ENCODE measurements at places on chromosomes 5 and 9.

DNA sequence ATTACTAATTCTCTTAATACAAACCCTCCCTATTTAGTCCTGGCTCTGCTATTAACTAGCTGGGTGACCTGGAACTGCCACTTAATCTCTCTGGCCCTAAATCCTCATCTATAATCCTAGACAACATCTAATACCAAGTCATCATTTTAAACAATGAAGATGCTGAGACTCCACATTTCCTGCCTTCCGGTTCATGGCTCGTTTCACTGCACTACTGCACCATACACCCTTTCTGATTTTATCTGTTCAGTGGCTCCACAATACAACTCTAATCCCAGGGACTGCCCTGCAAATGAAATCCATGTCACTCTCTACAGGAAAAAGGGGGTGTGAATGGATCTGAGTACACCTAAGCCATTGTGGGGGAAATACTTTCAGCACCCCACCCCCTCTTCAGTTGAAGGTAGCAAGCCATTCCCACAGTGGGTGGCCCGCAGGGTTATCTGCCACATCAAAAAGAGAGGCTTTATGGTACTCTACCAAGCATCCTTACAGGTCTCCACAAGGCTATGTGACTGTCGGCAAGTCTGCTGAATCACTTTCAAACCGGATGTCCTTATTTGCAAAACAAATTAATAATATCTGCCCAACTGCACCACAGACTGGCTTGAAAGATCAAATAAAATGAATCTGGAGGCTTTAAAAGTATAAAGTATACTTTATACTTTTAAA is 89.5 kb downstream of the EPB41L4A start:
- no peak for DNase-seq

DNA sequence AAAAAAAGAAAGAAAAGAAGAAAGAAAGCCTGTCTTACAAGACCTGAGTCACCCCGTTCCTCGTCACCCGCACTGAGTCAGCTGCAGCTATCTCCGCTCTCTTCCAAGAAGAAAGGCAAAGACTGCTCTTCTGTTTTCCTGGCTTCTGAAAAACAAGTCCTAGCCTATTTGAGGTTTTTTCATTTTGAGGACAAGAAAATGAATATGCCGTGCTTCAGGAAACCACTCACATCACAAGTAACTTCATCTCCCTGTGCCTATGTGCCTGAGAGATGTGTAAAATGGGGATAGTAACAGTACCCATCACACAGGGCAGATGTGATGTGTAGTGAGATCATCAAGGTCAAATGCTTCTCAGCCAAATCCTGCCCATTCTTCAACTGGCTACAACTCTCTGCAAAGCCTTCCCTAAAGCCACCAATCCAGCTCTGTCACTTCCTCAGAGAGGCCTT is 78.4 kb downstream of the GLDC start:
- no peak for DNase-seq

DNA sequence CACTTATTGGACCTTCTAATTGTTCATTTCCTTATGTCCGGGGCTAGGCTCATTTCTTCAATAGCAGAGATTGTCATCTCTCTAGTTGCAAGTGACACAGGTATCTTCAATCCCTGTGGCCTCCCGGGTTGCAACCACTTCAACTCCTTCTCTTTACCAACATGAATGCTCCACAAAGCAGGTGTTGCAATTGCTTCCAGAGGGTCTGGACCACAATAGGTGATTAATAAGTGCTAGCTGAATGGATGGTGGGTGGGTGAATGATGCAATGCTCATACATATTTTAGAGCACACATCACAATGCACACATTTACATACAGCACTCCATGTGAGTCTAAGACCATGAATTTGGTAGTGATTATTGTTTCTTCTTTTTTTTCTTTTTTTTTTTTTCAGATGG is 2.6 kb downstream of the CEMIP2 start:
- DNase-seq = no peak

GRCh38 chr9:116800074-116800473 is 113.0 kb downstream of the TRIM32 start:
- no peak for DNase-seq

DNA sequence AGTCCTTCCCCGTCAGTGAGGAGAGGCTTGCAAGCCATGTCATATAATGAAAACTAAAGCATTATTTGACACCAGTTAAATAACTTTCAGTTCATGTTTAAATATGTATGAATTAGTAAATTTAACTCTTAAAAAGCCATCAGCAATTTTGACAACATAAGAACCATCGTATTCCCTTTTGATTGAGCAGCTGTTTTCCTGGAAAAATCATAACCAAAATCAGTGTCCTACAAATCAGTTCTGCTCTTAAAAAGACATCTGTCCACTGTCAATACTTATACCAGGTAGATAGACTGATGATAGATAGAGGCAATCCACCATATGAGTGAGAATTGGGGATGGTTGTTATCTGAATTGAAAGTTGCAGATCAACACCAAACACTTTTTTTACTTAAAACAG is 2.3 kb downstream of the DIRAS2 start:
- no peak for DNase-seq

DNA sequence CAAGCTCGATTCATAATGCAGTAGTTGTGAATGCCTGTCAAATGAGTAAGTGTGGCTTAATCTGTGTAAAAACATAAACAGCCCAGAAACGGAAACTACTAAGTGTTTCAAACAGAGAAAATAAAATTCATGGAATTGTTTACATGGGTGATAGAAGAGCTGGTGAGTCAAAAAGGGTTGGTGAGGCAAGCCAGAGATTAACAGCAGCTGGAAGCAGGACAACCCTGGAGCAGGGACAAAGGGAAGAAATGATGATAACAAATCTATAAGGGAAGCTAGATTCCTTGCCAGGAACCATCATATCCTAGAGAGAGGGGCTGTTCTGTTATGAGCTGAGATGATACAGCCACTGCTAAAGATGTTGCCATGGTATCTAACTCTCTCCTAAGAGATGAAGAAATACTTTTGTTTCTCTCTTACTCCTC is 18.0 kb upstream of the PRR16 start:
- no peak for DNase-seq

DNA sequence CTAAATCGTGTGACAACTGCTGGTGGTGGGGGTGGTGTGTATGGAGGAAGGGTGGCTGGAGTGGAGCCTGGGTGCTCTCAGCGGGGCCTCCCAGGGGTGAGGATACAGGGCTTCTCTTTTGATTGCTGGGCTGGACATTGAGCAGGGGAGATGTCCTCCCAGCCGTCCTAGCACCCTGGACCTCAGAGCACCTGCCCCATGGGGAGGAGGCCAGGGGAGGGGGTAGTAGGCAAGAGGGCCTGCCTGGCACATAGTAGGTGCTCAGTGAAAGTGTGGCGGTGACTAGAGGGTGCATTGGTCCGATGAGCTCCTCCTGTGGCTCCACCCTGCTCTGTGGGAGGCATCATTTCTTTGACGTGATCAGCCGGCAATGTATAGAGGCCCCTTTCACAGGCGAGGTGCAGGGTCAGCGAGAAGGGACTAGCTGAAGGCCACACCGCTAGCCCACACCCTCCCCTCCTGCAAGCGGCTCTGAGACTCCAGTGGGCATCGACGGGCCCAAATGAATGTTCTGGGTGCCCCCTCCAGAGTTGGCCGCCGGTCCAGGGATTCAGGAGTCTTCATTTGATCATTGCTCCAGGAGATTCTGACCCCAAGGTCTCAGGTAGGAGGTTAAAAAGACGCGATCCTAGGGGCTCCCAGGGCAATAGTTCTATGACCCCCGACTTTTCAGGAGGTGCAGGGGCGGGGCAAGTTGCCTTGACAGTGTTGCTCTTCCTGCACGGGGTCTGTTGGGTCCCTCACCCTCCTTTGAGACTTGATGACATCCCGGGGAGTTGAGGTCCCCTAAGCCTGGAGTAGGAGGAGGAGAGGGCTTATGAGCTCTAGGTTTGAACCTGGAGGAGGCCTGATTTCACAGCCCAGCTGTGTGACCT is 255.5 kb downstream of the PBX3 start:
- DNase-seq = no peak

- DNase-seq = no peak
These were observed 14.9 kb downstream of the CHD1 start for GRCh38 chr5:98913911-98914310.

GRCh38 chr9:126049088-126049487 is 277.5 kb upstream of the MVB12B start:
- DNase-seq = no peak

GRCh38 chr5:41112486-41113455 is 41.6 kb upstream of the MROH2B start:
- no peak for DNase-seq

GRCh38 chr5:18745988-18746615 is 1111.8 kb downstream of the TAF11L14 start:
- DNase-seq = peak; percentile 62

GRCh38 chr5:99398976-99399375 is 470.2 kb upstream of the CHD1 start:
- DNase-seq = no peak

Data from NCI-H1694 treated with DMSO at 0.1 percent for 48 hours (cell line).